Stimulated activated CD4-positive, alpha-beta T cell treated with anti-CD3 and anti-CD28 coated beads, Interleukin-12 subunit alpha, Interleukin-12 subunit beta, amount 100 ng/mL, for 4 hours (primary cell): ENCODE measurements at places on chromosomes 12 and 14.

DNA sequence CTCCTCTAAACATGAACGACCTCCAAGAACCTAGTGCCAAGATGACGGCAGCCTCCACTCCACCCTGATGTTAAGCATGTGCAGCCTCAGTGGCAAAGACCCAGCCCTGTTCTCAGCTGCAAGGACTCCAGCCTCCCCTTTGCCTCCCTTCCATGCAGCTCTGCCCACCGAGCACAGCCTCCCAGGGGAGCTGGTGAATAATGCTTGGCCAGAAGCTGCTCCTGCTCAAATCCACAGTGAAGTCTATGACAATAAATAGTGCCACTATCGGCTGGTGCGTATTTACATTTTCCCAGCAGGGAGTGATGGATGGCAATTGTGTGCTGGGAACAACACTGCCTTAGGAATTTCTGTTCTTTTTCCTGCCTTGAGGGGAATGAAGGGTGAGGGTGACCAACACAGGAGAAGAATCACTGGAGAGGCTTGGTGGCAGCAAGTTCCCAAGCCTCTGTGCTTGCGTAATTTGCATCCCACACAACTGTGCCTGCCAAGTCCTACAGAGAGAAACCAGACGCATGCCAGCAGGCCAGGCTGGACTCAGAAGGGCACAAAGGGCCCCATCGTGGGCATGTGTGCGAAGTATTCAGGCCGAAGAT, 29.9 kb upstream of the TC2N start:
- no peak for DNase-seq

- no peak for DNase-seq
Observed at GRCh38 chr12:16606201-16606849, 363 bp upstream of the LMO3 start.

DNA sequence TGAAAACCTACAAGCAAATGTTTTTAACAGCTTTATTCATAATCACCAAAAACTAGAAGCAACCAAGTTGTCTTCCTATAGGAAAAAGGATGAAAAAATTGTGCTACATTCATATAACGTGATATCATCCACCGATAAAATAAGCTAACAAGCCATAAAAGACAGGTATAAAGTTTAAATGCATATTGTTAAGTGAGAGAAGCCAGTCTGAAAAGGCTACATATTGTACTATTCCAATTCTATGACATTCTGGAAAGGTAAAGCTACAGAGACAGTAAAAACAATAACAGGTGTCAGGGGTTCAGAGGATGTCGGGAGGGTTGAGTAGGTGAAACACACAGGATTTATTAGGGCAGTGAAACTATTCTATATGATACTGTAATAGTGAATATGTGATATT, 22.7 kb downstream of the CDKL1 start:
- DNase-seq: no peak

- DNase-seq: no peak
Observed at GRCh38 chr14:104927432-104927816, 2.7 kb downstream of the PLD4 start.

DNA sequence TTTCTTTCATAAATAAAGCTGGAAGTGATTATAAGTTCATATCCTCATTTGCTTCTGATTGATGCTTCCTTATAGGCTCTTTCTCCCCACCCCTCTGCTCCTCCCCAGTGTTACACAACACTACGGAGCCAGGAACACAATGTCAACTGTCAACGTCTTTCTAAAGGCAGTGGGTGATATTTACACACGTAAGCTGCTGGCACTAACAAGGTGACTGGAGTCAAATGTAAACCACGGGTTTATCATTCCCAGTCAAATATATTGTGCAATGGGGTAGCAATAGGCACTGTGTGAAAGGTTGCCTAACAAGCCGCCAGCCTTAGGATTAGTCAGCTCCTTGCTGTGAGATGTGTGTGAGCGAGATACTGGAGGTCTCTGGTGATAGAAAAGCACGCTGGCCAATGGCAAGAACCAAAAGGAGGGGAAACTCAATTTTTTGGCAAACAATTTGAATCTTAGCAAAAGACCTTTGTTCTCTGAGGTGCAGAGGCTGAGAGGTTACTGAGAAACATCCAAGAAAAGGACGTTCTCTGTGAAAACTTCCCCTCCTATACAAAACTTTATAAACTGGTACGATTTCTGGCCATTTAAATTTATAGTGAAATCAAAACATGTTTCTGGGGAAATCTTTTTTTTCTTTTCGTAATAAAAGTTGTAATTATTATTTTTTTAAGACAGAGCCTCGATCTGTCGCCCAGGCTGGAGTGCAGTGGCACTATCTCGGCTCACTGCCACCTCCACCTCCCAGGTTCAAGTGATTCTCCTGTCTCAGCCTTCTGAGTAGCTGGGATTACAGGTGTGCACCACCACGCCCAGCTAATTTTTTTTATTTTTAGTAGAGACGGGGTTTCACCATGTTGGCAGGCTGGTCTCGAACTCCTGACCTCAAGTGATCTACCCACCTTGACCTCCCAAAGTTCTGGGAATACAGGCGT, 22.3 kb upstream of the HECTD1 start:
- no peak for DNase-seq

DNA sequence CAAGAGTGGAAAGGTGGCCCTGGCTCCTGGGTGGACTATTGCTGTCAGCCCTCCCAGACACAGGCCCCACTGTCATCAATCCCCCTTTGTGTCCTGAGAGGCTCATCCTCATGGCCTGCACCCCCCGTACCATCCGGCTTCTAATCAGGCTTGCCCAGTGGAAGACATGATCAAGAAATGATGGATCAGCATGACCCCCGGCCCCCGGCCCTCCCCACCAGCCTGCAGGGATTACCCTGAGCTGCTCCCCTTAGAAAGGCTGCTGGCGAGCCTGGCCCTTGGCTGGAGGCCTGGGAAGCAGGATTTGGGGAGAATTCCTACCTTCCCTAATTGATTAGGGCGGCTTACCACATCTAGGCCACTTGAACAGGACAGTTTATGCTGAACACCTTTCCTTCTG, 171.2 kb downstream of the PIWIL1 start:
- no peak for DNase-seq

GRCh38 chr12:23687947-23688346, 261.5 kb downstream of the SOX5 start:
- DNase-seq: no peak

DNA sequence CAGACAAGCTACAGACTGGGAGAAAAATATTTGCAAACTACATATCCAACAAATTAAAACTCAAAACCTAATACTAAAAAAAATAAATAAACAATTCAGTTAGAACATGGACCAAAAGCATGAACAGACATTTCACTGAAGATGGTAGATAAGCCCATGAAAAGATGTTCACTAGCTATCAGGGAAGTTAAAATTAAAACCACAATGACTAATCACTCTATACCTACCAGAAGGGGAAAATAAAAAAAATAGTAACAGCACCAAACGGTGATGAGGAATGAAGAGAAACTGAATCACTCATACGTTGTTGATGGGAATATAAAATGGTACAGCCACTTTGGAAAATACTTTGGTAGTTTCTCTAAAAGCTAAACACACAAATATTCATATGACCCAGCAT, 31.1 kb upstream of the DHRS7 start:
- DNase-seq: no peak

- DNase-seq: no peak
Observed at GRCh38 chr14:50469982-50470381, 62.4 kb downstream of the MAP4K5 start.

DNA sequence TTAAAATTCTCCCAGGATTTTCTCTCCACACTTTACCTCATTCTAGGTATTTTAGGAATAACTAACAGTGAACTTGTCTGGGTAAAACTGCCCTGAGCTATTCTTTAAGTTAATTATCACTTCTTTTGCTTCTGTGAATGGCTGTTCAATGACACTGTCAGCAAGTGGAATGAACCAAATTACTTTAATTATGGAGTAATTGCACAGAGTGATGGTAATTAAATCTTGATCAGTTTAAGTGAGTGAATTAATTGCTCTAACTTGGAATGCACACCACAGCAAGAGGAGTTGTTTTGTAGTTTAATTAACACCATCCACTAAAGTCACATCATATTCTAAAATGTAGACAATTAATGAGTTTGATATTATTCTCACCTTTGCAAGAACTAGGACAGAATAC, 36.2 kb upstream of the TMEM260 start:
- DNase-seq: no peak

- peak; percentile 68 for DNase-seq
Observed at GRCh38 chr14:90382491-90383125, 14.2 kb upstream of the CALM1 start.

GRCh38 chr14:33715227-33715528, 235.7 kb downstream of the EGLN3 start:
- no peak for DNase-seq

DNA sequence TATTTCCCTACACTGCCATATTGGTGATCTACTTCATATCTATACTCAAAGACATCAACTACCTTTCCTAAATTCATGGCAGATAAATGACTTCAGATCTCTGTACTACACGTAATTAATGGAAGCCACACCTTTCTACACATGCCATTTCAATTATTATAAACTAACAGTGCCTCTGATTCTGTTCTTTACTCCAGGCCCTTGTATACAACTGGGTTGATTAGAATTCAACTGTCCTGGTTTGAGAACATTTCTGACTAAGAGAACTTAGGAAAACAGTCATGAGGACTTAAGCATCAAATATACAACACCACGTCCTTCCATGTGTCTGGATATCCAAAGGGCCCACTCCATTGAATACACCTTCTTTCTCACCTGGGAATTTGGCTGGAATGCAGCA, 1.8 kb downstream of the ACIN1 start:
- no peak for DNase-seq
